ENCODE measurements at places on chromosomes 6 and 20.

DNA sequence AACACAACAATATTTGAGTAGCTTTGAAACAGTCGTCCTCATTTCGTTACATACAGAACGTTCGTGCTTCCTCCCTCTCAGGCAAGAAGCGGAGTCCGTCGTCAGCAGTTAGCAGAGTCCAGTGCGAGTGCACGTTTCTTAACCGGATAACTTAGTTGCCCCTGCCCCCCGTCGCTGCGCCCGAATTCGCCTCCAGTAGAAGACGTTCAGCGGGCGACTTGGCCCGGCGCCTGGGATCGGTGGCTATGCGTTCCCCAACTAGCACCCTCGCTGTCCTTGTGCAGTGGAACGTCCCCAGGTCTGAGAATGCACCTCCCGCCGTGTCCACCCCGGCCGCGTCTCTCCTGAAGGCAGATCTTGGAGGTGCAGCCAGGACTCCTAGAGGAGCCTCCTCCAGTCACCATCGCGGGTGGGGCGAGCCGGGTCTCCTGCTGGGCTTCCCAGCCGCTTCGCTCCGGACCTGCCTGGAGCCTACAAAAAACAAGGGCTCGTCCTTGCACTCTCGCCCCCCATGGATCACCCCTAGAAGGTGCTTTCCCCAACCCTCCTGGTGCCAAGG, 910 bp upstream of the PCSK2 start:
- DNase-seq = peak; percentile 35

GRCh38 chr20:63312690-63313348, 19.8 kb downstream of the COL20A1 start:
- DNase-seq = no peak

DNA sequence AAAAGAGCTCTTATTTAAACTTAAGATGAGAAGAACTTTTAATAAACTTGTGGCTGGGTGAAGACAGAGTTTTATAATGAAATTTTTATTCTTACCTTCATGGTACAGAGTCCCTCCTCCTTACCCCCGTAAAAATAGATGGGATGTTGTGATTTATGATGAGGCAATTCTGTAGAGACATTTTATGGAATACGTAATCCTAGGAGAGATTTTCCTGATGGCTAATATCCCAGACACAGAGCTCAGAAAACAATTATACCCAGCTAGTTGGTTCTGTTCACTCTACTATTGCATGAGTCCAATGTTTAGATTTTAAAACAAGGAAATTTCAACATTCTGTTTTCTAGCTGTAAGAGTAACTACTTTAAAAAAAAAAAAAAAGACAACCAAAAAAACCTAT, 43.4 kb downstream of the MTHFD1L start:
- no peak for DNase-seq

GRCh38 chr6:33292996-33293682, 3.7 kb downstream of the PFDN6 start:
- no peak for DNase-seq

DNA sequence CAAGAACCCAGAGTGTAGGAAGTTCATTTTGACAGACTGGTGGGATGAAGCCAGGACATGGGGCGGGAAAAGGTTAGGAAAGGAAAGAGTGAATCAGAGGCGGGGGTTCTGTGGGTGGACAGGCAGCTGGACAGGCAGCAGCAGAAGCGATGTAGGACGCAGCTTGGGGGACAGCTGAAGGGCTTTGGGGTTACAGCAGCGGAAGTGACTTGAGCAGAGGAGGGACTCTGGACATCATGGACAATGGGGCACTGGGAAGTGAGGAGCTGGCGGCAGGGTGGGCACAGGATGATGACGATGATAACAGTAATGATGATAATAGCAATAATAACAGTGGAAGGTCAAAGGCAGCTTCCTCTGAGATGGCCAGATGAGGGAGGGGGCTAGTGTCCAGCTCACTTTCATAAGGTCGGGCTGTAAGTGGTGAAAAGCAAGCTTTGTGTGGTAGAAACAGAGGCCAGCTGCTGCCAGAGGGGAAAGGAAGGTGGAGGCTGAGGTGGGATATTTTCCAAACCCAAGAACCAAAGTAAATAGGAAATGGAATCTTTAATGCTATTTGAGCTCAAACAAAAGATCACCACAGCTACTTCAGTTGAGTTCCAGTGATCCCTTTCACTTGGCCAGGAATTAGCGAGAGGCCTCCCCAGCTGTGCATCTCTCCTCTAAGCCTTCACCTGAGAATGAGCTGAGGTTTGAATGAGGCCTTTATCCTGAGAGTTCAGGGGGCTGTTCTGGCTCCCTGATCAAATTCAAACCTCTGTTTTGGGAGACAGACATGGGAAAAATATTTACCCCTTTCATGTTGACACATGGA, 433.5 kb downstream of the DHX35 start:
- DNase-seq = no peak

GRCh38 chr6:164097551-164098398, 683.3 kb downstream of the QKI start:
- peak; percentile 47 for DNase-seq

DNA sequence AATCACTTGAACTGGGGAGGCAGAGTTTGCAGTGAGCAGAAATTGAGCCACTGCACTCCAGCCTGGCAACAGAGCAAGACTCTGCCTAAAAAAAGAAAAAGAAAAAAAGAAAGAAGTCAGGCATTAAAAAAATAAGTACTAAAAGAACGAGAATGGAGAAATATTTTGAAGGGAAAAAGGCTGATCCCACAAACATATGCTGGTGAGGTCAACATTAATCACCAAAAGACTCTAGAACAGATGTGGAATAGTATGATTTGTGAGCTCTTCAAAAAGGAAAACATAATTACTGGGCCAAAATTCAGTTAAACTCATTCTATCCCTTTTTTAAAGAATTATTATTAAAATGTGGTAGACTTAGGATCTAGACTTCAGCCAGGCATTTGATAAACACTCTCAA, 61.2 kb upstream of the NRSN1 start:
- DNase-seq = no peak

DNA sequence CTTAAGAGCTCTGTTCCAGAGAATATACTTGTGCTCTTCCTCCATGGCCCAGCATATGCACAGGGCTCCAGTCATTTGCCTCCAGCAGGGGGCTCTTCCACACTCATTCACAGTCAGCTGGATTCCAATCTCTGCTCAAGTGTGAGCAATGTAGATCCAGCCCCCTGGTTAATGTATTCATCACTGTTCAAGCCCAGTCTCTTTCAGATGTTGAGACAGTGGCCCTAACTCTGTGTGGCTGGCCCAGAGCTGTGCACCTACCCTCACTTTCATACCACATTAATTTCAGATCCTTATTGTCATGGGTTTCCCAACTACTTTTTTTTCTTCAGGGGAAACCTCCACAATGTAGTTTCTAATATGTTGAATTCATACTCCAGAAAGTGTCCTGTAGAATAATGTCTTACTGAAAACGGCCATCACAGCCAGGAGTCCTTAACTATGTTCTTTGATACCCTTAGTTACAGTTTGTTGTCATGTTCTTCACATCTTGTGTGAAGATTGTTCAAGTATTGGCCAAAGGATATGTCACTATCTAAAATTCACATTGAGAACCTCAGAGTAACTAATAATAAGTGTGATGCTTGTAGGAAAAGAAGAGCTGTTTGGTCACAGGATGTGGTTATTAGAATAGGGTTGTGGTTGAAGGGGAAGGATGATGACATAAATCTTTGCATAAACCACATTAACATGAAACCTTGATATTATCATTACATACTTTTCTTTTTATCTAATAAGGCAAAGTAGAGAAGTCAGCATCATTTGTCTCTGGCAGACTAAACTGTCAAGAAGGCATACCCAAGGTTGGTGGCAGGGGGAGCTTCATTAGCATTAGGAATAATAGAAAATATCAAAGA, 14.4 kb upstream of the HLA-DQA1 start:
- DNase-seq = peak; percentile 57

DNA sequence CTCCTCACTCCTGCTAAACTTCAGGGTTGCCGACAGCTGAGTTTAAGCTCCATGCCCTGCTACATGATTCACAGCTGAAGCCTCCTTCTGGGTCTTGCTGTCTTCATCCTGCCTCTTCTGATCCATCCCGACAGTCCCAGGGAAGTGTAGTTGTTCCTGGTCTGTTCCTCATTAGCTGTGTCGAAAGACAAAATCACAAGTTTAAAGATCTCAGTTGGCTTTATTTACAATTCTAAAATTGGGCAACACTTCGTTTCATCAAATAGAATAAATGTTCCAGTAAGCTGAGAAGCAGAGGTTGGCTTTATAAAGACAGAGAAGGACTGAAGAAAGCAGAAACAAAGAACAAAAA, 4.1 kb upstream of the SLC2A10 start:
- DNase-seq = no peak

GRCh38 chr6:127463056-127463455, 3.9 kb upstream of the KIAA0408 start:
- no peak for DNase-seq

DNA sequence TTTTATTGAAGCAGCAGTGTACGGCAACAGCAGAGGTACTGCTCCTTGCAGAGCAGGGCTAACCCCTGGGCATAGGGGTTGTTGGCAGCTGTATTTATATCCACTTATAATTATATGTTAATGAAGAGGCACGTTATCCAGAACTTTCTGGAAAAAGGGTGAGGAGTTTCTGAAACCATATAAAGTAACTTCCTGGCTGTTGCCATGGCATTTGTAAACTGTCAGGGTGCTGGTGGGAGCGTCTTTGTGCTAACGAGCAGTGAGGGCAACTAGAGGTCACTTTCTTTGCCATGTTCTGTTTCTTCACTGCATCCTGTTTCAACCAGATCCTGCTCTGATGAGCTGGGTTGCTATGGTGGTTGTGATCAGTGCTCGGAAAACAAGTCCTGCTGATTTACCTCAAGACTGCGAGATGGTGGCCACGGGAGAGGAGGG, 11.1 kb upstream of the ARFGEF2 start:
- DNase-seq = no peak

DNA sequence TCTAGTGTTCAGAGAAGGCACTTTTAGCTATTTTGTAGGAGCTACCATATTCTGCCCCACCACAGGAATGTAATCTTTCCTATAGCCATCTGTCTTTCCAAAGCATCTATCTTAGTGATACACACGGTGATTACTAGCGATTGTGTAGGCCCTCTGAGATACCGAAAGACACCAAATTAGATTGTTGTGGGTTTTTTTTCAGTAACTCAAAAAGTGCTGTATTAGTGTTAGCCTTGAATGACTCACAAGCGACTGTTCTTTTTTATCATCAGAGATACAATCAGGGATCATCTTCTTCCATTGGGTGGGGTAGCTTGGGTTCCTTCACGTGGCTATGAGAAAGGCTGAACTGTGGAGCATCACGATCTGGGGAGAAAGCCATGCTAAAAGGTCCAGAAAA, 160.2 kb downstream of the MTFR2 start:
- no peak for DNase-seq

- DNase-seq = no peak
Measured at GRCh38 chr6:26363882-26364701, 906 bp upstream of the BTN3A2 start.

DNA sequence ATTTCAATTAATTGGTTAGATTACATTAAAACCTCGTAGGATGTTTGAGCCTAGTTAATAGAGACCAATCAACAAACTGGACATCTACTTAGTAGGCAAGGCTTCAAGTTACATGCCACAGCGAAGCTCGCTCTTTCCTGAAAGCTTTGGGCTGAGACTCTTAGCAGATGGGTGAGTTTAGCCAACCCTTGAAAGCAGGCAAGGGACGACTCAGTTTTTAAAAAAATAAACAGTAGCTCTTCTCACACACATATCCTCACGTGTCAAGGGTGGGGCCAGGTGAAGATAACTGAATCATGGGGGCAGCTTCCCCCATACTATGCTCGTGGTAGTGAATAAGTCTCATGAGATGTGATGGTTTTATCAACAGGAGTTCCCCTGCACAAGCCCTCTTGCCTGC, 775 bp downstream of the MTFR2 start:
- DNase-seq = no peak

DNA sequence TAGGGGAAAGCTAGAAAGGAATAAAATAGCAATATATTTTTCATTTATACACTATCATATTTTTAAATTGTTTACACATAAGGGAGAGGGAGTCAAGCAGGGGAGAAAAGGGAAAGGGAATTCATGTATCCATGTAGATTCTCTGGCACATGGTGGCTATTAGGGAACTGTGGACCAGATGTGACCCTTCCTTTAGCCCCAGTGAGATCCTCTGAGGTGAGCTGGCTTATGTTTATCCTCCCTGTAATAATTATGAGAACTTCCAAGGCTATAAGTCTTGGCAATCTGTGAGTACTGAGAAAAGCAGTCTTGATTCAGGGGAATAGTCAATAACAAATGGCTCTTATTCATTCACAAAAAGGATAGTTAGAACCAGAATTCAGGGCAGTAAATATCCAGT, 42.6 kb downstream of the TSBP1 start:
- no peak for DNase-seq

- no peak for DNase-seq
Measured at GRCh38 chr20:18018100-18018499, 39.6 kb downstream of the OVOL2 start.

DNA sequence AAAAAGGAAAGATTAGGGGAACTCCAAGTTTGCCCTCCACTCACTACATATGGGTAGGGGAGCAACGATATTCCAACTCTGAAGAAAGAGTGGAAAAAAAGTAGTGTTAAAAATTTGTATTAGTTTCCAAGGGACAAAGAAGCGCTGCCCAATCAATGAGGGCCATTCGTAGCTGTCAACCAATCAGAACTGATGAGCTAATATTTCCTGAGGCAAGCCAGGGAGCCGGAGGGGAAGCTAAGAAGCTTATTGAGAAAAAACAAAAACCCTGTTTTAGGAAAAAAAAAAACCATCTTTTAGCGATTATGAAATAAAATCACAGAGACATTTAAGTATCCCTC, 59.5 kb downstream of the TRIM38 start:
- peak; percentile 76 for DNase-seq

GRCh38 chr6:134544737-134545136, 226.8 kb upstream of the SGK1 start:
- DNase-seq = no peak

GRCh38 chr6:36349240-36349639, 12.6 kb upstream of the BNIP5 start:
- no peak for DNase-seq

DNA sequence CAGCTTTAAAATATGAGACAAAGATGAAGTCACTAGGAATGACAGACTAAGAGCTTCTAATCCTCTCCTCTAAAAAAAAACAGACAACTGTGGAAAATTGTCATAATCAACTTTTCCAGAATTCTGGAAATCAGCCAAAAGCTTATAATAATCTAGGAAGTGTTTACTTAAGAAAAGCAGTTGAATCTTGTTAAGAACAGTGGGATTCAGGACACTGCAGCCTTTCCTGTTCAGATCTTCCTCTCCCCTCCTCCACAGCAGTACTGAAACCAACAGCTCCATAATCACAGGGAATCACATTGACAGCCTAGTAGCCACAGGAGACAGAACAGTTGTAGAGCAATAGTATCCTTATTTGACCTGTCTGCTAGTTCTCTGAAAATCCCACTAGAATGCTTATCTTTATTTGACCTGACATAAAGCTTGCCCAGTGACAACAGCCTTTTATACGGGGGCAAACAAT, 41.6 kb downstream of the IBTK start:
- peak; percentile 3 for DNase-seq

- peak; percentile 72 for DNase-seq
Measured at GRCh38 chr20:17228624-17229061, 1.8 kb downstream of the PCSK2 start.

- no peak for DNase-seq
Measured at GRCh38 chr20:4076033-4076432, 60.7 kb upstream of the RNF24 start.
